ENCODE measurements at places on chromosomes 11 and 22.

DNA sequence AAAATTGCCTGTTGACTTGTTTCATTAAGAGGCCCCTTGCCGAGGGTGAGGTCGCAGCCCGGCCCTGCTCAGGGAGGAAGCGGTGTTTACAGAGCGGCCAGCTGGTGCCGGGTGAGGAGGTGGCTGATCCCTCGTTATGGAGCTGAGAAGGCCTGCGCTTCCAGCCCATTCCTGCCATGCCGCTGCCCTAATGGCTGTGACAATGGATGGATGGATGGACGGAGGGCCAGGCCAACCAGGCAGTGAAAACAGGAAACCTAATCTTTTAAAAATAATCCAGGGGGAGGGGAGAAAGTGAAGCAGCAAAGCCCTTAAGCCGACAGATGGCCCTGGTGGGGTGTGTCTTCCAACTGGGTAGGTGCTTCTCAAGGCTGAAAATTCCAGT is 38.5 kb downstream of the BCR start:
- DNase-seq, result no peak

DNA sequence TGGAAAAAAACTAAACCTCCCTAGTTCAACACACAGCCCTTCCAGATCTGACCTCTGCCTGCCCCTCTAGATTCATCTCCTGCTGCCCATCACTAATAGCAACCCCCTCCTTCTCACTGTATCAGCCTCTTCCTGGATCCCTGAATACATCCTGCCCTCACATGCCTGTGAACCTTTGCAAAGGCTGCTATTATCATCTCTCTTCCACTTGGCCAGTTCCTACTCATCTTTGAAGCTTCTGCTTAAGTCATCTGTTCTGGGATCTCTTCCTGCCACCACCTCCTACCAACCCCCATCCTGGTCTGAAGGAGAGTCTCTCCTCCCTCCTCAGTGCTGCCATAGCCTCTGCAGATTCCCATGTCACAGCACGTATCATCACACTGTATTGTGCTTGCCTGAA is 38.0 kb upstream of the AMOTL1 start:
- no peak for DNase-seq

DNA sequence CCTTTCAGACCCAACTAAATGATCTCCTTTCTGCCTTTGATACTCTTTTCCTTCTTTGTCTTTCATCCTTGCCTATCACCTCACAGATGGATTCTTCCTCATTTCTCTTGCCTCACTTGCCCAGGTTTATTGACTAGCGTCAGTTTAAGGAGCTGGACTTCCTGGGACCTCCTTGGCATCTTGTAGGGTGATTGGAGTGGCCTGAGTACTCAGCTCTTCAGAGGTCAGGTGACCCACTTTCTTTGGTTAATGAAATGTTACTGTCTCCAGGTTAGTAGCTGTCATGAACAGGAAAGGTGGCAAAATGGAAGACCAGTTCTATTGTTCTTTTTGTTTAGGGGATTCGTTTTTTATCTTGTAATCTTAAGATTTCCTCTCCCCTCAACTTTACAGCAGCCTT is 4.6 kb upstream of the BACE1-AS start:
- DNase-seq, result no peak

GRCh38 chr11:70471254-70471653 is 72.9 kb downstream of the CTTN start:
- no peak for DNase-seq

GRCh38 chr11:8822469-8822868 is 88.5 kb upstream of the AKIP1 start:
- no peak for DNase-seq

GRCh38 chr22:41448189-41448808 is 1.7 kb upstream of the TOB2 start:
- DNase-seq, result peak; percentile 73

- no peak for DNase-seq
Measured at GRCh38 chr22:26273011-26273675, 103.9 kb downstream of the SEZ6L start.

DNA sequence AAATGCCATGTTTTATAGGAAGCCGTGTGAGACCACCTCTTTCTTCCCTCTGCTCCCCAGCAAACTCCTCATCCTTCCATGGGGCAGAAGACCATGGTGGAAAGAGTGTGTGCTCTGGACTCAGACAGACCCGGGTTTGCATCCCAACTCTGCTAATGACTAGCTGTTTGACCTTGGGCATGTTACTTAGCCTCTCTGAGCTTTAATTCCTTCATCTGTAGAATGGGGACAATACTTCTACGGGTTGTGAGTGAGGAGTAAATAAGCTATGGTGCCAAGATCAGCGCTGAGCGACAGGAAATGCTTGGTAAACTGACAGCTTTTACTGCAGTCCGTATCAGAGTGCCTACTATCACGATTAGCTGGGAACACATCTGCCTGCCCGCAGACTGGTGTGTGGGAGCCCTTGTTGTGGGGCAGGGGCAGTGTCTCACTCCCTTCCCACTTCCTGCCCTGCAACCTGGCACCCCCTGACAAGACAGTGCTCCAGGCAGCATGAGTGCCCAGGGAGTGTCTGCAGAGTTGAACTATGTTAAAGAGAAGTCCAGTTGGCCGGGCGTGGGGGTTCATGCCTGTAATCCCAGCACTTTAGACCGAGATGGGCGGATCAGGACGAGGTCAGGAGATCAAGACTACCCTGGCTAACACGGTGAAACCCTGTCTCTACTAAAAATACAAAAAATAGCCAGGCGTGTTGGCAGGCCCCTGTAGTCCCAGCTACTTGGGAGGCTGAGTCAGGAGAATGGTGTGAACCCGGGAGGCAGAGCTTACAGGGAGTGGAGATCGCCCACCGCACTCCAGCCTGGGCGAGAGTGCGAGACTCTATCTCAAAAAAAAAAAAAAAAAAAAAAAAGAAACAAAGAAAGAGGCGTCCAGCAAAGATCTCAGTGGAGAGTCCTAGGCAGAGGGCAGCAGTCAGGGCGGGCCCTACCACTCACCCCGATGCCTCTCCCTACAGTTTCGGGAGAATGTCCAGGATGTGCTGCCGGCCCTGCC is 2.2 kb downstream of the SEC14L2 start:
- no peak for DNase-seq

- peak; percentile 47 for DNase-seq
Measured at GRCh38 chr11:118530683-118531596, at the start of gene TMEM25. TSS of gene TMEM25 (plus strand) at chr11:118531192. CDS start at chr11:118531802, 610 bp downstream.

DNA sequence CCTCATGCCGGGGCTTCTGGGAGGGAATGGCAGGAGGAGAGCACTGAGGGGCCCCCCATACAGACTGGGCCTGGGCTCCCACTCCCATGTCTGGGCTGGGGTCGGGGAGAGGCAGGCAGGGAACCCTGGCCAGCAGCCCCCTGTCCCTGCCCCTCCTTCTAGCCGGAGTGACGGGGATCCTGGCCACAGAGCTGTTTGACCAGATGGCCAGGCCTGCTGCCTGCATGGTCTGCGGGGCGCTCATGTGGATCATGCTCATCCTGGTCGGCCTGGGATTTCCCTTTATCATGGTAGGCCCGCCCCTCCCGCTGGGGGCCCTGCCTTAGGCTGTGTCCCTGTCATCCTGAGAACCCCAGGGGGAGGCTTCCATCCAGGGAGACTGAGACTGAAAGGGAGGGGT is 10.0 kb upstream of the MIF start:
- no peak for DNase-seq

- no peak for DNase-seq
Measured at GRCh38 chr11:64876835-64877341, 1.5 kb downstream of the EHD1 start.

DNA sequence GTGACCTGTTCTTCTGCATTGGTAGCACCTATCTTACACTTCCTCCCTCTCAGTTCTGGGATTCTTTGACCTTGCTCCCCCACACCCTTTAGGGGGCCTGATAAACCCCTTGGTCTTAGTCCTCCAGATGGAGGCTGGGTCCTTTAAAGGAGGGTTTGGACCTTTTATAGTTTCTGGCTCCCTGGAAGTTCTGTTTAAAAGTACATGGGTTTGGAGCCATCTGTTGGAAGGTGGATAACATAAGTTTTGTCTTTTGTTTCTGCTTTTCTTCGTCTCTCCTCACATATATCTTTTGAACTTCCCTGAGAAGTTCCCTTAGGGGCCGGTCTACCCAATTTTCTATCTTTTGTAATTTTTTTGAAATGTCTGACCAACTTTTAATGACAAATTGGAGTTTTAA is 17.9 kb upstream of the HYLS1 start:
- no peak for DNase-seq

- DNase-seq, result no peak
Measured at GRCh38 chr22:29370537-29370936, 17.8 kb downstream of the AP1B1 start.

GRCh38 chr11:39810358-39810757 is 1649.1 kb downstream of the LRRC4C start:
- no peak for DNase-seq

DNA sequence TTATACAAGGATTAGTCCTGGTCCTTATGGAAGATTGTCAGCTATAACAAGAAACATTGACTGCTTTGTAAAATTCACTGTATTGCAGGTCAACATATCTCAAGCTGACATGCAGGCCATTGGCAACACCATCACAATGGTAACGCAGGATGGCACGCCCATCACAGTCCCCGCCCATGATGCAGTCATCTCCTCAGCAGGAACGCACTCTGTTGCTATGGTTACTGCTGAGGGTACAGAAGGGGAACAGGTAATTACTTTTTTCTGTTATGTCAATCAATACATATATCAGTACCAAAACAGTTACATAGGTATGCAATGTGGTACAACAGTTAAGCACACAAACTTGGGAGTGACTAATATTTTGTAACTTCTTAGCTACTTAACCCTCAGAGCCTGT is 55.3 kb downstream of the ZNF143 start:
- no peak for DNase-seq

DNA sequence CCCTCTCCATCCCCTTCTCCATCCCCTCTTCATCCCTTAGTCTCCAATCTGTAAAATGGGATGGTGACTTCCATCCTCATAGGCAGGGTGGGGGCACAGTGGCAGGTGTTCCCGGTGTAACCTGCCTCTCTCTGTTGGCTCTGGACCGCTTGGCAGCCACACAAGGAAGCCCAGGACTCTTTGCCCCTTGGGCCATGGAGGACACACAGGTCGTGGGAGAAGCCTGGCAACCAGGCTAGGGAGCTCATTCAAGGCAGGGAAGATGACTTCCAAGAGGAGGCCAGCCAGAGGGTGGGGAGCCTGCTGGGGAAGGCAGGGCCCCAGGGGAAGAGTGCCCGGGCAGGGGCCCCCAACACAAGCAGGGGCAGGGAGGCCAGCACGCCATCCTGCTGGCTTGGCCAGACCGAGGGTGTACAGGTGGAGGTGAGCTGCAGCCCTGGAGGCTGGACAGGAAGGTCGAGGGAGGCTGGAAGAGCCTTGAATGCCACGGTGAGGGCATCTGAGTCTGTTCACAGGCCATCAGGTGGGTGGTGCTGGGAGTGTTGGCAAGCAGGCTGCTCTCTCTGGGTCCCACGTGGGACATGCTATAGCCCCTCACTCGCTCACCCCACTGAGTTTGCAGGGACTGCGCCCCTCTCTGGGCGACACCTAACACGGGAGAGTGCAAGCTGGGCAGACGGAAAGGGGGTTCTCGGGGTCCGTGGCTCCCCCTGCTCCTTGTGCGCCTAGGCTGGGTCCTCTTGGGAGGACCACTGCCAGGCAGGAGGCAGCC is 15.5 kb upstream of the CTSD start:
- no peak for DNase-seq

- DNase-seq, result no peak
Measured at GRCh38 chr11:111734101-111734953, 31.9 kb downstream of the PPP2R1B start.

DNA sequence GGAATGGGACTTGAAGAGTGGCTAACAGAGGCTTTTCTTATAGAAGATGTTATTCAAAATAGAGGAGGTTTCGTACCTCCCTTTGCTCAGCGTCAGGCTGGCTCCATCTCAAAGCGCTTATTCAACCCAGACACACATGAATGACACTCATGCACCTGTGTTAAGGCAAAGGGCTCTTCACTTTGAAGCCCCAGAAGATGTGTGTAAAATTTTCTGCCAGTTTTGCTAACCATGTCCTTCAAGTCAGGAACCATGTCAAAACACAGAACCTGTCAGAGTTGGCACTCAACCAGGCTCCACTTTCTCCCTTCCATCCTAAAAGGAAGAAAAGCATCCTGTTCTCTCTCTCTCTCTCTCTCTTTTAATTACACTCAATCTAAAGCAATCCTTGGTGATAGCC is 352.8 kb upstream of the NARS2 start:
- no peak for DNase-seq

DNA sequence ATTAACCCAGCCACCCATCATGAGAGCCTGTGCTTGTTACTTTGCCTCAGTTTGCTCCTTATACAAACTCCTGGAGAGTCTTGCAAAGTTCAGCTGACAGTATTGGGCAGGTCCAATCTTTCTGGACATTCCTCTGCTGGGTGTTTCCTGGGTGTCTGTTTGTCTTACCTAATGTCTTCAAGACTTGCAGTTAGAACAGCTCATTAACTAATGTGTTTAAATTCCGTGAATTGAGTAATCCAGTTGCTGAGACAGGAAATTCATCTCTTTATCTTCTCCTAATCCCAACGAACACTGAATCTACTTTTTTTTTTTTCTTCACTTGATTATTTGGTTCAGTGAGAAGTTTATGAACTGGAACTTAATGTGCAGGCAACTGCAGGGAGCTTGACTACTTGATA is 20.6 kb downstream of the BCO2 start:
- DNase-seq, result no peak

GRCh38 chr11:11230802-11231562 is 122.1 kb downstream of the CSNK2A3 start:
- DNase-seq, result no peak

- no peak for DNase-seq
Measured at GRCh38 chr11:8055091-8055835, 25.7 kb upstream of the TUB start.

DNA sequence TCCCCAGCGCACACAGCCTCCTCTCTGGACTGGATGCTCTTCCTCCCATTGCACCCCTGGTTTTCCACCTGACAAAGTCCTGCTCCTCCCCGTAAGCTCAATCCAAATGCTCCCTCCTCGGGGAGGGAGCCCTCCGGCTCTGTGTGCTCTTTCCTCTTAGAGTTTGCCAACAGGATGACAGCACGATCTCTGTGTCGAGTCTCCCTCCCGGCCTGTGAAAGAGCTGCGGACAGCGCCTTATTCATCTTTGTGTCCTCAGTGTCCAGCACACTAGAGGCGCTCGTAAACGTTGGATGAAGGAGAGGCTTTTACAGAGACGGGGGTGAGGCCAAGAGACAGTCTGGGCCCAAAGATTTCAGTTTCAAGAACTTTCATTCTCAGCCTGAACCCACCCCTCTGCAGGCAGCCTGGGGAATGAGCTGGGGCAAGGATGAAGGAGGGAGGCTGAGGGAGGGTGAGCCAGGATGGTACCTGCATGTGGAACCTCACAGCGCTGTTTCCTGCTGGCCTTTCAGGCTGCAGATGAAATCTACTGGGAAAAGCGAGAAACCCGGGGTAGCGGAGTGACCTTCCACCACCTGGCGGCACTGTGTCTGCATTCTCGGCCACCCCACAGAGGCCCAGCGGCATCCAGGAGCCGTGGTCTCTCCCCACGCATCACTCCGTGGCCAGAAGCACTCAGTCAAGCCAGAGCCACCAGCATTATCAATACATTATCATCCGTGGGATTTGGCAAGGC is 8.5 kb upstream of the TMPRSS4 start:
- no peak for DNase-seq

- DNase-seq, result no peak
Measured at GRCh38 chr11:103486604-103487003, 377.4 kb downstream of the DYNC2H1 start.
